GM03348 (cell line): ENCODE measurements at places on chromosomes 16 and 17.

- no peak for DNase-seq
Measured at GRCh38 chr17:13746404-13746803, 144.7 kb upstream of the HS3ST3A1 start.

DNA sequence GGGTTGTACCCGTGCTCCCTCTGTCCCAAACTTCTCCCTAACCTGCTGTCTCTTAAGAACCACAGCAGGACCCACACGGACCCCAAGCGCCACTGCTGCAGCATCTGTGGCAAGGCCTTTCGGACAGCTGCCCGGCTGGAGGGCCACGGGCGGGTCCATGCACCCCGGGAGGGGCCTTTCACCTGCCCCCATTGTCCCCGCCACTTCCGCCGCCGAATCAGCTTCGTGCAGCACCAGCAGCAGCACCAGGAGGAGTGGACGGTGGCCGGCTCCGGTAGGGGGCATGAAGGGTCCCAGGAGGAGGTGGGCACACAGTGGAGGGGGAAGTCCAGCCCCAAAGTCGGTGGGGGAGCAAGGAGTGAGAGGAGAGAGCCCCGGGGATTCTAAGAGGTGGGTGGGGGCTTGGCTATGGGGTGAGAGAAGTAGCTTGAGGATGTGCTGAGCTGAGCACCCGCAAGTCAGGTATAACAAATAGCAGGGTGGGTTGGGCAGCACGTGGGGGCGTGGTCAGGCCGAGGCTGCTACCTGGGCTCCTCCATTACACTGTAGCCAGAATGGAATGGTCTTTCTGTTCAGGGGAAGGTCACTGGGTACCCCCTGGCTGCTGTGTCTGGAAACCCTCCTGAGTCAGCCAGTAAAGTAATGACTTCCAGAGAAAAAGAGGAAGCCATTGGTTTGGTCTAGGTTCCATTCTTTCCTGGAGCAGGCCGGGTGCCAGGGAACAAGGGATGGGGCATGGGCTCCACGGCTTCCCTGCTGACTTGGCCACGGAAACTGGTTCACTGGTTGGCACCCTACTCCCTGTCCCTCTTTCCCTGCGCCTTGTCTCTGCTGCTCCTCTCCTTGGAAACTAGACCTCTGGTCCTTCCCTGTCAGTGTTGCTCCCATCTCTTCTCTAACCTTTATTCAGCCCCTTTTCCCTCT, 7.1 kb downstream of the PRSS53 start:
- DNase-seq = no peak

- DNase-seq = peak; percentile 62
Measured at GRCh38 chr17:18218756-18219415, 6.5 kb upstream of the LLGL1 start.

- DNase-seq = peak; percentile 83
Measured at GRCh38 chr17:37067555-37068111, 118.9 kb downstream of the AATF start.

GRCh38 chr17:74530831-74531150, 484 bp downstream of the CD300LB start:
- DNase-seq = no peak

- DNase-seq = no peak
Measured at GRCh38 chr17:7880076-7880868, 8.3 kb upstream of the CHD3 start.
